Sigmoid colon (tissue), 7 donors: ENCODE measurements at places on chromosomes 3 and 15. TPM values are rescaled to one million over a fixed set of nuclear protein-coding genes. Genes with fewer than 3 reads are reported as not detected.

The ASB14 gene
- not detected for total RNA-seq

The UBE2E2 gene
- total RNA-seq: 49.0 TPM

The CFAP161 gene
- not detected for total RNA-seq

- H3K27me3 ChIP-seq: no peaks in the 10 kb centered on the region
- no peaks in the 10 kb centered on the region for H3K36me3 ChIP-seq
- DNase-seq: no peak
- H3K4me1 ChIP-seq: no peaks in the 10 kb centered on the region
Observed at GRCh38 chr15:76674883-76675282, 230.3 kb downstream of the SCAPER start.

DNA sequence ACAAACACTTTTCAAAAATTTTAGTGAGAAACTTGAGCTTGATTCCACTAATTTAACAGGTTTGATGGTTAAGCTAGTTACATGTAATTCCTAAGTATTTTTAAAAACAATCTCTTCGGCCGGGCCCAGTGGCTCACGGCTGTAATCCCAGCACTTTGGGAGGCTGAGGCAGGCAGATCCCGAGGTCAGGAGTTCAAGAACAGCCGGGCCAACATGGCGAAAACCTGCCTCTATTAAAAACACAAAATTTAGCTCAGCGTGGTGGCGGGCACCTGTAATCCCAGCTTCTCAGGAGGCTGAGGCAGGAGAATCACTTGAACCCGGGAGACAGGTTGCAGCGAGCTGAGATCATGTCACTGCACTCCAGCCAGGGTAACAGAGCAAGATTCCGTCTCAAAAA is 25.3 kb downstream of the TRA2B start:
- DNase-seq: no peak
- no peak overlapping the region for H3K4me3 ChIP-seq
- no peak overlapping the region for H3K27ac ChIP-seq
- no peaks in the 10 kb centered on the region for H3K27me3 ChIP-seq
- peaks cover 4% of the 10 kb centered on the region for H3K36me3 ChIP-seq

DNA sequence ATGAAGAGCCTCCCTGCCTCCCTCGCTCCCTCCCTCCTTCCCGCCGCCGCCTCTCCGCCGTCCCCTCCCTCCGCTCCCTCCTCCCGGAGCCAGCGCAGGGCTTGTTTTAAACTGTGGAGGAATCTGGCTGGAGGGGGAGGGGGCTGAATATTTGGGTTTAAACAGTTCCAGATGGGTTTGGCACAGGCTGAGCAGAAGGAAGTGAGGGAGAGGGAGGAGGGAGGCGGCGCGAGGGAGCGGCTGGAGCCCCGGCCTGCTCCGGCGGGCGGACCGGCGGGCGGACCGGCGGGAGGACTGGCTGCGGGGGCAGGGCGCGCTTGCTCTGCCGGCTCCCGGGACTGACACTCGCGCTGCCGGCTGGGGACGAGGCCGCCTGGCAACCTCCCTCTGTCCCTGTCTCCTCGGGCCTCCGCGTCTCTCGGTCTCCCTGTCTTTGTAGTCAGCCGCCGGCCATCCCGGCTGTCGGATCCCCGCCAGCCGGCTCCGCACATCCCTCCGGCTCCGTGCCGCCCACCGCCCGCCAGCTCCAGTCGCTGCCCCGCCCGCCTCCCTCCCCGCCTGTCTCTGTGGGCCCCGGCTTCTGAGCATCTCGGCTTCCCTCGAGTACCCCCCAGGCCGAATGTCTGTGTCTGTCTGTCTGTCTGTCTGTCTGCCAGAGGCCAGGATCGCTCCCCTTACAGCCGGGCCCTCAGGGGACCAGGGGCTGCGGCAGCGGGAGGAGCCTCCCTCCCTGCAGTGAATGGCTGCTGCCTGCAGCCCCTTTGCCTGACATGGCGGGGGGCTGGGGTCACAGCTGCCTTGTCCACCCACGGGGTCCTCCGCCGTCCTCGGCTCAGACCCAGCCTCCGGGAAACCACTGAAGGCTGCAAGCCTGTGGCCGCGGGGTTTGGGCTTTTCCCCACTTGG is 7.6 kb downstream of the EPHB3 start:
- H3K27ac ChIP-seq: peak overlapping the region; percentile 79
- peak overlapping the region; percentile 60 for H3K4me3 ChIP-seq
- no peaks in the 10 kb centered on the region for H3K27me3 ChIP-seq
- H3K36me3 ChIP-seq: peaks cover 7% of the 10 kb centered on the region

- DNase-seq: no peak
- H3K4me1 ChIP-seq: peaks cover 47% of the 10 kb centered on the region
- H3K4me3 ChIP-seq: peak within 1 kb of the TSS; percentile 58
- H3K27me3 ChIP-seq: no peaks in the 10 kb centered on the region
- no peaks in the 10 kb centered on the region for H3K36me3 ChIP-seq
Observed at GRCh38 chr3:53493963-53494791, at the start of gene CACNA1D. Gene CACNA1D, plus strand, starts transcription at chr3:53494611. Its CDS starts 556 bp downstream, at chr3:53495167.

DNA sequence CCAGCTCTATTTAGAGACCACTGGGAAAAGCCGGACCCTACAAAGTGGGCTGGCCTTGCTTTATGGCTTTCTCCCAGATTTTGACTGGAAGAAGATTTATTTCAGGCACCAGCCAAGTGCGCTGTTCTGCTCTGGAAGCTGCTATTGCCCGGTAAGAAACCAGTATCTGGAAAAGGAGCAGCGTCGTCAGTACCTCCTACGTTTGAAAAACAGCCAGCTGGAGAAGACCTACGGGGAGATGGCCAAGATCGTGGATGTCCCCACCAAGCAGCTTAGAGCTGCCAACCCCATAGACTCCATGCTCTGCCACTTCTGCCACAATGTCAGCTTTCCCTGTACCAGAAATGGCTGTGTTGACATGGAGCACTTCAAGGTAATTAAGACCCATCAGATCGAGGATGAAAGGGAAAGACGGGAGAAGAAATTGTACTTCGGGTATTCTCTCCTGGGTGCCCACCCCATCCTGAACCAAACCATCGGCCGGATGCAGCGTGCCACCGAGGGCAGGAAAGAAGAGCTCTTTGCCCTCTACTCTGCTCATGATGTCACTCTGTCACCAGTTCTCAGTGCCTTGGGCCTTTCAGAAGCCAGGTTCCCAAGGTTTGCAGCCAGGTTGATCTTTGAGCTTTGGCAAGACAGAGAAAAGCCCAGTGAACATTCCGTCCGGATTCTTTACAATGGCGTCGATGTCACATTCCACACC is 60.9 kb downstream of the PXYLP1 start:
- H3K27ac ChIP-seq: no peak overlapping the region
- DNase-seq: no peak
- no peaks in the 10 kb centered on the region for H3K27me3 ChIP-seq
- no peak overlapping the region for H3K4me3 ChIP-seq

DNA sequence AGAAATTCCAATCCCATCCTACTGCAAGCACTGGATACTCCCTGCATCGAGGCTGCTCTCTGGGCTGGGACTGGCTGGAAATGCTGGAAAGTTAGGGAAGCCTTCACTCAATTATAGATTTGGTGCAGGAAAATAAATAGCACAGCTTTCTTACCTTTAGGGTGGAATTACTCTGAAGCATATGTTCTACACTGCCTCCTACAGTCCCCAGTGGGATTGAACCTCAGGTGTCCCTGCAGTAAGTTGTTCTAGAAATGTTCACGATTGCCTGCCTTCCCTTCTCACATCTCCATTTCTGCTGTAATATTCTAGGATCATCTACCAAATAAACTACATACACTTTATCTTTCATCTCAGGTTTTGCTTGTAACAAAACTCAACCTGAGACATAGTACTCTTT is 536.7 kb upstream of the LMCD1 start:
- H3K4me3 ChIP-seq: no peak overlapping the region
- peaks cover 12% of the 10 kb centered on the region for H3K4me1 ChIP-seq
- H3K36me3 ChIP-seq: no peaks in the 10 kb centered on the region
- no peak overlapping the region for H3K27ac ChIP-seq
- no peak for DNase-seq

DNA sequence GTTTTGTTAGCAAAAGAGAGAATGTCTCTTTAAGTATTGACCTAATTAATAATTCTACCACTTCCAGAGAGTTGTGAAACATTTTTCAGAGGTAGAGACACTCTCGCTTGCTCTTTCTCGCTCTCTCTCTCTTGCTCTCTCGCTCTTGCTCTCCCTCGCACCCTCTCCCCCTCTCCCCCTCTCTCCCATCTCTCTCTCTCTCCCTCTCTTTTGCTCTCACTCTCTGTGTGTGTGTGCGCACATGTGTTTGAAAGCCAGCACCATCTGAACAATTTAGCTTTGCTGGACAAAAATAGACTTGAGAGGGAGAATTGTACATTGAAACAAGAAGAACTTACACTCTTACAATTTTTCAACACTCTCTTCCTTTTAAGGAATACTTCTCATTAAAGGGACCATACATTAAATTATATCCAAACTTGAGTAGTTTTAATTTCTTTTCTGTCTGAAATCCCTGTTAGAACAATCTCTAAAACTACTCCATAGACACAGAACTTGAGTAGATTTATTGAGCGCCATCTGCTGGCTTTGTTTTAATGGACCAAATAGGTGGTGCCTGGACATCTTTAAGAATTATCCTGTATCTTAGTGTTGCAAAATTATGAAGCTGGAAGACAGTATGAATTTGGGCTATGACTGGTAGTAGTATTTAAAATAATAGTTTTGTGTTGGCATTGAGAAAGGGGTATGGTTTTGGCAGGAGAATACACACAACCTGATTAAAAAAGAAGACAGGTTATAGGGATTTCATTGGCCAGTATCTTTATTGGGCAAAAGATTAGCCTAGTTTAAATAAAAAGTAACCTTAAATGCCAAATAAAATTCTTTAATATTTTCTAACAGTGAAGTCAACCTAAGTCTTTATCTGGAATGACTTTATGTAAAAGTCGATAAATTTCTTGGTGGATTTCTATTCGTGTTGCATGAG is 124.6 kb downstream of the AKAP13 start:
- H3K4me3 ChIP-seq: no peak overlapping the region
- DNase-seq: no peak
- H3K36me3 ChIP-seq: no peaks in the 10 kb centered on the region
- H3K27ac ChIP-seq: peak overlapping the region; percentile 10
- H3K4me1 ChIP-seq: peaks cover 11% of the 10 kb centered on the region
- H3K27me3 ChIP-seq: no peaks in the 10 kb centered on the region

- H3K27ac ChIP-seq: no peak overlapping the region
- no peak for DNase-seq
- H3K4me3 ChIP-seq: no peak overlapping the region
- H3K36me3 ChIP-seq: no peaks in the 10 kb centered on the region
- H3K27me3 ChIP-seq: no peaks in the 10 kb centered on the region
- no peaks in the 10 kb centered on the region for H3K4me1 ChIP-seq
Observed at GRCh38 chr3:111335512-111336303, 206.3 kb upstream of the CD96 start.

DNA sequence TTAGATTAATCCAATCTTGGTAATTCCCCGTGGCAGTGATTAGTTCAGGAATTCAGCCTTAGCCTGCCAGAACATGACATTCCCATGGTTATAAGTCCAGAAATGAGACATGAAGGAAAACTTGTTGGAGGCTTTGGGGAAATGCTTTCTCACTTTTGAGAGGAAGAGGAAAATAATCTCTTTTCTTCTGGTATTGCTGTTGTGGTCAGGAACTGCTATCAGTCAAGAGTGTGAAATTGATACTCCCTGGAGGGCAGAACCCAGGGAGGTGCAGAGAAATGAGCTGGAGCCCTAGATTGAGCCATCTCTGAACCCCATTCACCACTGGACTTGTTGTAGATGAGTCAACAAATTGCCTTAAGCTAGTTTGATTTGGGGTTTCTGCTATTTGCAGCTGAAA is 38.6 kb upstream of the APH1B start:
- H3K27me3 ChIP-seq: no peaks in the 10 kb centered on the region

- no peak overlapping the region for H3K4me3 ChIP-seq
- no peaks in the 10 kb centered on the region for H3K27me3 ChIP-seq
- no peaks in the 10 kb centered on the region for H3K4me1 ChIP-seq
- H3K27ac ChIP-seq: no peak overlapping the region
- DNase-seq: no peak
Observed at GRCh38 chr3:29312960-29313452, 32.1 kb downstream of the RBMS3 start.

The CISH gene
- 4.2 TPM for total RNA-seq

GRCh38 chr3:58628823-58629562 is 37.6 kb downstream of the FAM3D start:
- H3K36me3 ChIP-seq: no peaks in the 10 kb centered on the region
- no peak for DNase-seq
- peaks cover 21% of the 10 kb centered on the region for H3K4me1 ChIP-seq
